ENCODE measurements at places on chromosomes 4 and X.

DNA sequence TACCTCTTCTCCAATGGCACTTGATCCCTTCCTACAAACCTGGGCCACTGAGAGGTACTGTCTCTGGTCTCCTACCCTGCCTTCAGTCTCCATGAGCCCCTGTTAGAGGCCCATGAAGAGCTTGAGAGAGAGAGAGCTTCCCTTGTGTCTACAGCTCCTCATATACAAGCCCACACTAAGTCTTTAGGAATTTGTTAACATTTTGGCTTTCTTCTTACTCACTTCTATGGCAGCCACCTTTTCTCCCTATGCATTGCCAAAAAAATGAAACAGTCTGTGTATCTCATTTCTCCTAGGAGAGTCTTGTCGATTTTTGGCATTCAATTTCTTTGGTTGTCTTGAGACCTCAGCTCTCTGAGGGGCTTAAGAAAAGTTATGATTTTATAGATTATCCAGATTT lies 90.9 kb upstream of the LNX1 start:
- no peak for DNase-seq

DNA sequence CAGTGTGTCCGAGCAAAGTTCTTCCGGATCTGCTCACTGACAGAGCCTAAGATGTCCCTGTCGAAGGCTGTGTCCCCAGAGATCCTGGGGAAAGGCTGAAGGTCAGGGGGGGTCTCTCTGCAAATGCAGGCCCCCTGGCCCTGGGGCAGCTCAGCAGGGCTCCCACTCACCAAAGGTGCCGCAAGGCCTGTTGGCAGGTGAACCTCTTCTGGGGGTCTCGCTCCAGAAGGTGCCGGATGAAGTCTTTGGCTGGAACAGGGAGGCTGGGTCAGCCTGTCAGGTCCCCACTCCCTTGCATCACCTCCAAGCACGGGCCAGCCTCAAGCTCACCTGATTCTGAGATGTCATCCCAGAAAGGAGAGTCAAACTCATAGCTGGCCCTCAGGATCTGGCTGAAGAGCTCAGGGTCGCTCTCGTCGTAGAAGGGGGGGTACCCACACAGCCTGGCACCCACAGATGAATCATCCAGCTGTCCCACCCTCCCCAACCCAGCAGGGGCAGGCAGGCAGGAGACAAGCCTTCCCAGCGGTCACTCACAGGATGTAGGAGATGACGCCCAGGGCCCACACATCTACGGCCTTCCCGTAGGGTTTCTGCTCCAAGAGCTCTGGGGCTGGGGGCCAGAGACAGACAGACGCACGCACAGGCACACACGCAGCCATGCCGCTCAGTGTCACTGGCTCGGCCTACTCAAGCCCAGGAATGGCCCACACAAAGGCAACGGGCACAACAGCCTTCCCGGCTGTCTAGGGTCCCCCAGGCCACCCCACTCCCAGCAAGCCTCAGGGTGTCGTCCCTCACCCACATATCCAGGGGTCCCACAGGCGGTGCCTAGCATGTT lies 2.6 kb downstream of the PNCK start:
- no peak for DNase-seq

DNA sequence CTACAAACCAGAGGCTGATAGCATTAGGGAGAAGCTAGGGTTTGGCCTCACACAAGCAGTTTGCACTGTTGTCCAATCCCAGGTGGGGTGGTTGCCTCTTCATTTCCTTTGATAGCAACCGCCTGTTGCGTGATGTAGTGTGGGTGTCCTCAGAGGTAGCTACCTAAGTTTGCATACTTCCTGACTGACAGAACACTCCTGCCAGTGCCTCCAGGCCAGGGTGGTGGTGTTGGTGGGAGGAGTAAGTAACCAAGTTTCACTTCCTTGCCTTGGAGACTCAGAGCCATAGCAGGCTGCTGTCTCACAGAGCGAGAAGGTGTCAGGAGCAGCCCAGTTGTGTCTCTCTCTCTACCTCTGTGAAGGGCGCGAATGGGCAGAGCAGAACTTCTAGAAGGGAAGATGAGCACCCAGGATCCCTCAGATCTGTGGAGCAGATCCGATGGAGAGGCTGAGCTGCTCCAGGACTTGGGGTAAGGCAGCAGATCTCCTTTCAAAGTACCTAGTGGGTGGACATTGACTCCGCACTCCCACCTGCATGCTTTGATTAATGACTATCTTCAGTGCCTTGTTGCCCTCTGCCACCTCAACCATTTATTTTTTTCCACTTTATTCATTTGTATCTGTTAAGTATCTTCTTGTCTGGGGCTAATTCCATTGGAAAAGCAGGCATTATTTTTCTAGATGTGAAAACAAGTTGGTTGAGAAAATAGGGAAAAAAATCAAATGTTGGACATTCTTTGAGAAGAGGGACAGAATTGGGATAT lies at the start of gene DAPP1:
TSS of gene DAPP1 (plus strand) at position 283 of the 764 bp plus-strand sequence. CDS start at position 370, 87 bp downstream.
- no peak for DNase-seq

DNA sequence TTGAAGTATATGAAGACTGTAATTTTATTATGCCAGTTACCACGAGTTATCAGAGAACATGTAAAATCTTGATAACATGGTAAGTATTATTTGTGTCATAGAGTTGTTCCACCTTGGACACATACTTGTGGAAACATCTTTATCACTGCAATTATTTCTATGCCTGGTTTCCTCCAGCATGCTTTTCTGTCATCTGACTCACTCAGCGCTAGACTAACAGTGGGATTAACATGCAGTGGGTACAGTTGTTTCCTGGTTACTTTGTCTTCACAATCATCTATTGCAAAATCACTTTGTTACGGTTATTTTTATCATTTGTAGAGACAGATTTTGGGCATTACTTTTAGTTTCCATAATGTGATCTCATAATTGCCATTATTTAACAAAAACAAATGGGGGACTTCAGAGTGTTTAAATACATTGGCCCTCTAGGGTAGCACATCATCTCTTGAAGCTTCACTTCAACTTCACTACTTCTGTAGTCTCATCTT lies at the start of gene STATH:
TSS of gene STATH (plus strand) at position 441 of the 491 bp plus-strand sequence. CDS start 2,472 bp downstream, outside the sequence.
- DNase-seq = no peak

GRCh38 chr4:38314663-38315062 lies 349.3 kb upstream of the KLF3 start:
- DNase-seq = no peak

DNA sequence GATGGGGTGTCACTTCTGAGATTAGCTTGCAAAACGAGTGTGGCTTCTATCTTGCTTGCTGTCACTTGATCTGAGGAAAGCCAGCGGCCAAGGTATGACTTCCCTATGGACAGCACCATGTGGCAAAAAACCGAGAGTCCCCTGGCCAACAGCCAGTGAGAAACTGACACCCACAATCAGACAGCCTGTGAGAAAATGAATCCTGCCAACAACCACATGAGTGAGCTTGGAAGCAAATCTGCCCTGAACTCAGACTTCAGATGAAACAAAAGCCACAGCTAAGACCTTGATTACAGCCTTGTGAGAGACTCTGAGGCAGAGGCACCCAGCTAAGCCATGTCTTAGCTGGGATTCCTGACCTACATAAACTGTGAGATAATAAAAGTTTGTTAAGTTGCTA lies 45.5 kb downstream of the PPP1R2C start:
- no peak for DNase-seq

DNA sequence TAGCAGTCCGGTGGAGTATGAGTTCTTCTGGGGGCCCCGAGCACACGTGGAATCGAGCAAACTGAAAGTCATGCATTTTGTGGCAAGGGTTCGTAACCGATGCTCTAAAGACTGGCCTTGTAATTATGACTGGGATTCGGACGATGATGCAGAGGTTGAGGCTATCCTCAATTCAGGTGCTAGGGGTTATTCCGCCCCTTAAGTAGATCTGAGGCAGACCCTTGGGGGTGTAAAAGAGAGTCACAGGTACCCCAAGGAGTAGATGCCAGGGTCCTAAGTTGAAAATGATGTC lies 852 bp downstream of the MAGEH1 start:
- DNase-seq = no peak

DNA sequence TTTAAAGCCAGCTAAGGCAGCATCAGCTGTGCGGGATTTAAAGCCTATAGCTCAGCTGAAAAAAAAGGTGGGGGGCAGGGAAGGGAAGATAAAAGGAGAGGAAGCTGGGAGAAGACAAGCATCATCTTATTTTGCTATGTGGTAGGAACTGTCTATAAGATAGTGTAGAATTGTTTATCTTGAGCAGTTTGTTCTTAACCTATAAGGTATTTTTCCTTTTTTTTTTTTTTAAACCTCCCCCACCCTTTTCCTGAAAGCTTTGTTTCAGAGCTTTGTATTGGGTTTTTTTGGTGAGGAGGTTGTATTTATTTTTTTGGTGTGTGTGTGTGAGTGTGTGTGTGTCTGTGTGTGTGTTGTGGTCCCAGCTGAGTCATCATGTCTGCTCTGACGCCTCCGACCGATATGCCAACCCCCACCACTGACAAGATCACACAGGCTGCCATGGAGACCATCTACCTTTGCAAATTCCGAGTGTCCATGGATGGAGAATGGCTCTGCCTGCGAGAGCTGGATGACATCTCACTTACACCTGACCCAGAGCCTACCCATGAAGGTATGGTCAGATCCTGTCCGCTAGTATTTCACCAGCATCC lies 531 bp downstream of the RUFY3 start:
- peak; percentile 33 for DNase-seq

DNA sequence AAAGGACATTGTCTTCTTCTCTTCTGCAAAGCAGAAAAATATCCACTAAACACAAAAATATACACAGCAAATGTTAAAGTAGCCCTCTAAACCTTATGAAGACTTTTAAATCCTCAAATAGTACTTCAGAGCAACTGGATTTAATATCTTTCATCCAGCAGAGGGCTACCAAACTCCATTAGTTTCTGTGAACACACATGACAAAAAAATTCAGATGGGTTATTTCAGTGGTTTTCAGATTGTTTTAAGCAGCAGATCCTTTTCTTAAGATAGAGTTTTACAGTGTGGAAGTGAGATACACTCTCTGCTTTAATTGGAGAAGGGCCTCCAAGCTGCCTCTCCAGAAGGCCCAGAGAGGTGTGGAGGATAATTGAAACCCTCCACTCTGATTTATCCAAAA lies 56.7 kb downstream of the ANK2 start:
- peak; percentile 5 for DNase-seq

DNA sequence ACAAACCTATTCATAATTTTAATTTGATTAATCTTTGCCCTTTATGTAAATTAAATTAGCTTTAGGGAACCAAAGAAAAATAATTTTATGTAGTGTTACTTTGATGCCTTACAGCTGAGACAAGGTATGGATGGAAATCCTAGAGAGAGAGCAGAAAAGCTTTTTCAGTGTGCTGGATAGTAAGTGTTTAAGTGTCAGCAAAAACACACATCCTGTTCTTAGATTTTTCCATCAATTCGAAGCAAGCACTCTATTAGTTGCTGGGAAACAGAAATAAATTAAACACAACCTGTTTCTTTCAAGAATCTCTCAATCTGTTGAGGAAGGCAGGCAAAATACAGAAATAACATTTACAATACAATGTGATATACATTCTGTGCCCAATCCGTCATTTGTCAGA lies 327.8 kb downstream of the GALNTL6 start:
- DNase-seq = peak; percentile 27

DNA sequence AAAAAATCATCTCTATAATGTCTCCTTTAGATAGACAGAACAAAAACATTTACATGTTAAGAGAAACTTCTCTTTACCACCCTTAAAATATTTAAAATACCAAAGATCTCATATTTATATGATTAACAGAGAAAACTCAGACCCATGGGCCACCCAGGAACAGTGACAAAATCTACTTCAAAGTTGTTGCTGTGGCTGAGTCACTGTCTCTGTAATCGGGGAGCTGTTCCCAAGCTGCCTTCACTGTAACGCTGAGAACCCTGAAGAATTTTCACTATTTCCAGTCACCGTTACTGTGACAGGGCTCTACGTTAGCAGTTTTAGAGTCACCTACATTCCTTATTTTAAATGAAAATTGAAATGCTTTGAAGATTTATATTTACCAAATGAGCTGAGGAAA lies 9.0 kb upstream of the DAPP1 start:
- DNase-seq = no peak

- no peak for DNase-seq
Observed at GRCh38 chr4:187770345-187770744, 225.2 kb upstream of the ZFP42 start.

Data from NCI-H748 treated with DMSO at 0.1 percent for 48 hours (cell line).